ENCODE measurements at places on chromosomes 7 and 10. TPM values are rescaled to one million over a fixed set of nuclear protein-coding genes. Genes with fewer than 3 reads are reported as not detected.

DNA sequence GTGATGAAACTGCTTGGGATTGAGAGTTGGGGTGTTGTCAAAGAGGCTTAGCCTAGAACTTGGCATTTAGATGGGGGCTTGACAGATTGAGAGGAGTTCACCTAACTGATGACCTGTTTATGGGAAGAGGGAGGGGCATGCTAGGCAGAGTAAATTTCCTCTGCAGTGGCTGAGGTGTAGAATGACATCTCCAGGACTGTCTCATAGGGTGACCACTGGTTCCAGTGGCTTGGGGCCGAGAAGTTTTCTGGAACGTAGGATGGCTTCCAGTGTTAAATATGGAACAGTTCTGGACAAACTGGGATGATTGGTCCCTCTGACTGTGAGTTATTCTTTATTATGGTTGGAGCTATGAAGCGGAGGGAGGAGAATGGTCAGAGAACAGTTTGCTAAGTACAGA, 186.4 kb downstream of the PLXDC2 start:
- DNase-seq: no peak

DNA sequence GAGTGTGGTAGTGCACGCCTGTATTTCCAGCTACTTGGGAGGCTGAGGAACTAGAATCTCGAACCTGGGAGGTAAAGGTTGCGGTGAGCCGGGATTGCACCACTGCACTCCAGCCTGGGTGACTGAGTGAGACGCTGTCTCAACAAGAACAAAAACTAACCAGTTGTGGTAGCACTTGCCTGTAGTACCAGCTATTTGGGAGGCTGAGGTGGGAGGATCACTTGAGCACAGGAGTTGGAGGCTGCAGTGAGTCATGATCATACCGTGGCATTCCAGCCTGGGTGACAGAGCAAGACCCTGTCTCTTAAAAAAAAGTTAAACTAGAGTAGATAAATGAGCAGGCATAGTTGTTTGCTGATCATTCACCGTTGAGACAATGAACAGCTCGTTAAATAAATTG, 48.9 kb downstream of the CUX1 start:
- no peak for DNase-seq

DNA sequence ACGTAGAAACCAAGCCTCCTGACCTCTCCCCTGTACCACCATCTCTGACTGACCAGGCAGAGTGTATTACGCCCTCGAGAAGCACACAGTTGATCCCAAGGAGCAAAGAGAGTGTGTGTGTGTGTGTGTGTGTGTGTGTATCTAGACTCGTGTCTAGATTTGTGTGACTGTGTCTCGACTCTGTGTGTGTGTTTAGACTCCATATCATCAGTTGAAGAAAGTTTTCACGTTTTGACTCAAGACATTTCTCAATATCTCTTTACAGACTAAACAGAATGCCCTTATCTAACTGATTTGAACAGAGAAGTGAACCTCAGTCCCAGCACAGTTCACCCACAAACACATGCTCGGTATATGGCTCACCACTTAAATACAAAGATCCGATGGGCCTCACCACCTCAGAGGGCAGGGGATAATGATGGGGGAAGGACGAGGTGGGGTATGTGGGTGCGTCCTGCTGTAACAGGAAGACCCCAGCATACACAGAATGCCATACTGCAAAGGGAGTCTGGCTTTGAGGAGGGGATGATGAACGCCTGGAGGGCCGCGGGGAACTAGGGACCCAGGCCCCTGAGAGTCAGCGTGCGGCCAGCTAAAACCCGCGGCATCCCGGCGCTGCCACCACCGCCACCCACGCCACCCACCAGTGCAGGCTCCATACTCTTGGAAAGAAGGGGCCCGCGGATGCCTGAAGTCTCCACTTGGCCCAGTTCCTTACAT, 780 bp downstream of the ALDH18A1 start:
- no peak for DNase-seq

GRCh38 chr7:132604121-132604520, 27.9 kb upstream of the PLXNA4 start:
- no peak for DNase-seq

- no peak for DNase-seq
These were observed 175.3 kb upstream of the SH2B2 start for GRCh38 chr7:102111061-102112041.

DNA sequence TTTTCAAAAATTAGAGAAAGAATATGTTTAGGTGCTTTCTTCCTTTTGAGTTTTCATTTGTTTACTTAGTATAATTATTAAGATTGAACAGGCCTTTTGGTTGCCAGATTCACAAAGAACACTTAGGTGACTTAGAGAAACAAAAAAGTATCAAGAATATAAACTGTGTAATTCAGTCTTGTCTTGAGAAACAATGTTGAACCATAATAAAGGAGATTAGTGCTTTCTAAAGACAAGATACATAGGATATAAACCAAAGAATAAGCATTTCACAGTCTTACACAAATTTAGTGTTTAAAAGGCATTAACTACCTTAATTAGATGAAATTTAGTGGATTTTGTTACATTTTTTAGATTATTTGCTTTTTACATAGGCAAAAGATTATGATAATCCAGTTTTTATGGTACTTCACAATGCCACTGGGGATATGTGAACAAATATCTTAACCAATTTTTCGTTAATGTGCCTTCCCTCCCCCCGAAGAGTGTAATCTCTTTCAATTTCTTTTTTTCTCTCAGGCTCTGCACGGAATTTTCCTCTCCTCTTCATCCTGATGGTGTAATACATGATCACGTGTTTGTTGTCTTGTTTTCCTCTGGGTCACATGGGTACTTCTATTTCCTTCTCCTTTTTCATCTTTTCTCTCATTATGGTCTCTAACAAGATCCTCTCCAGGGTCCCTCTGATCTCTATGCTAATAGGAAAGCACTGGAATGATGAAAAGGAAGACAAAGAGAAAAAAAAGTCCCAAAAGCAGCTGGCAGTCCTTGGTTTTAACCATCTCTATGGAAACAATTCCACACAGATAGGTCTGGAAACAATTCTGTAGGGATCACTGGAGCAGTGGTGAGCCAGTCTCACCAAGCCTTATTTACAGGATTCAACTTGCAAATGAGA, 3.7 kb upstream of the HNRNPH3 start:
- no peak for DNase-seq

GRCh38 chr7:47720141-47720906, 138.4 kb upstream of the TNS3 start:
- DNase-seq: peak; percentile 56

GRCh38 chr10:59072038-59072437, 104.4 kb upstream of the PHYHIPL start:
- DNase-seq: no peak

DNA sequence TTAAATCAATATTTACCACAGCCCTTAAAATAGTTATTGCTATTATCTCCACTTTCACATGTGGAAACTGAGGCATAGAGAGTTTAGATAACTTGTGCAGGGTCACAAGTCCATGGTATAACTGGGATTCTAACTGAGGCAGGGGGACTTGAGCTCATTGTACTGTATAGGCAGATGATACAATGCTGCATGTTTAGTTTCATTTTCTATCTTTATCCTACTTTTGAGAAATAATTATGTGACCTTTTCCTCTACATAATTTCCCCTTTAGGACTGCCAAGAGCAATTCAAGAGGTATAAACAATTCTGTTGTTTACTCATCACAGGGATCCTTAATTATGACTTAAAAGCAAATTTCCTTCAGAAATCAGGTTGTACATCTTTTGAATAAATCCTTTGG, 193.1 kb downstream of the SUGCT start:
- DNase-seq: no peak

DNA sequence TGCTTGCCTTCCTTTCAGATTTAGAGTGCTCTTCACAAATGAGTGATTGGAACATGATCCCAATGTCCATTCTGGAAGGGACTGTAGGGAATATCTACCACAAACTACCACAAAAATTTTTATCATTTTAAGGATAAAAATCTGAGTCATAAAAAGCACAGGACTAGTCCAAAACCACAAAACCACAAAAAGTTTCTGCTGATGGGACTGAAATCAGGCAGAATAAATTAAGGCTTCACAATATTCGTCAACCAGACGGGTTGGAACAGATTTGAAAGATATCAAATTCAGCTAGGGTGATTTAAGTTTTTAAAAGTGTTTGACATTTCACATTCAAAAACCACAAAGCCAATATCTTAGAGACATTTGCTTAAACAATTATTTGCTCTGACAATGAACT, 100.1 kb upstream of the PTN start:
- DNase-seq: no peak

DNA sequence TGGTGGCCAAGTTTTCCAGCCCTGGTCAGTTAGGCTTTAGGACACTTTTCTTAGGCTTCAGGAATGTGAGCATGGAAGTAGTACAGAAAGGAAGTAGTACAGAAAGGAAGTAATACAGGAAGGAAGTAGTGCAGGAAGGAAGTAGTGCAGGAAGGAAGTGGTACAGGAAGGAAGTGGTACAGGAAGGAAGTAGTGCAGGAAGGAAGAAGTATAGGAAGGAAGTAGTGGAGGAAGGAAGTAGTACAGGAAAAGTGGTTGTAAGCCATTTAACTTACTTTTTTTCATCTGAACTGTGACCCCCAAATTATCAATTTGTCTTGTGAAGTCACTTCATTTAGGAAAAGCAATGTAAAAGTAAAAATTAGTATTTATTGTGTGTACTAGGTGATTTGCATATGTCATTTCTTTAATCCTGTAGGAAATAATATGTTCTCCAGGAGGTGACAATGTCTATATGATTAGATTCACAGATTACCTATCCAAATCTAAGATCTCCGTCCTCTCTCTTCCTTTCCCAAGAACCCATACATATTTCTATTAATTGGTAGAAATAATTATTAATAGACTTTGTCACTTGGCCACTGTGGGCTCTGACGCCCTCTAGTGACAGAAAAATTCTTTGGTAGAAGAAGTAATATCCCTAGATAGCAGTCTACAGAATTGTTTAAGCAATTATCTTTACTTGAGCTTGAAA, 3.9 kb upstream of the FAS start:
- no peak for DNase-seq

The TMEM225B gene
- not detected for total RNA-seq

The LRRN3 gene
- 7.4 TPM for total RNA-seq

The TUBB8 gene
- total RNA-seq: not detected

The TAS2R4 gene
- 0.25 TPM for total RNA-seq

The GBX1 gene
- total RNA-seq: 1.9 TPM

The RELN gene
- total RNA-seq: 0.44 TPM

The UNCX gene
- total RNA-seq: not detected

The PARD3 gene
- total RNA-seq: 29.6 TPM

The MALRD1 gene
- 0.47 TPM for total RNA-seq
